A549 treated with dexamethasone at 1 μM for 4 hours (cell line): ENCODE measurements at places on chromosomes 6 and 20. TPM values are rescaled to one million over a fixed set of nuclear protein-coding genes. Genes with fewer than 3 reads are reported as not detected.

ETV7 gene
- total RNA-seq: 0.09 to 0.28 TPM (median 0.13 TPM) in 5 replicates

C4B gene
- 0.47 to 0.90 TPM (median 0.64 TPM) in 5 replicates for total RNA-seq

C6orf52 gene
- 1.6 to 2.0 TPM (median 1.6 TPM) in 5 replicates for total RNA-seq

C20orf202 gene
- total RNA-seq: 0.05 to 0.08 TPM (median 0.07 TPM) in 3 of 5 replicates, not detected in the others

PBOV1 gene
- not detected in 5 replicates for total RNA-seq
